ENCODE measurements at places on chromosomes 5 and 9.

DNA sequence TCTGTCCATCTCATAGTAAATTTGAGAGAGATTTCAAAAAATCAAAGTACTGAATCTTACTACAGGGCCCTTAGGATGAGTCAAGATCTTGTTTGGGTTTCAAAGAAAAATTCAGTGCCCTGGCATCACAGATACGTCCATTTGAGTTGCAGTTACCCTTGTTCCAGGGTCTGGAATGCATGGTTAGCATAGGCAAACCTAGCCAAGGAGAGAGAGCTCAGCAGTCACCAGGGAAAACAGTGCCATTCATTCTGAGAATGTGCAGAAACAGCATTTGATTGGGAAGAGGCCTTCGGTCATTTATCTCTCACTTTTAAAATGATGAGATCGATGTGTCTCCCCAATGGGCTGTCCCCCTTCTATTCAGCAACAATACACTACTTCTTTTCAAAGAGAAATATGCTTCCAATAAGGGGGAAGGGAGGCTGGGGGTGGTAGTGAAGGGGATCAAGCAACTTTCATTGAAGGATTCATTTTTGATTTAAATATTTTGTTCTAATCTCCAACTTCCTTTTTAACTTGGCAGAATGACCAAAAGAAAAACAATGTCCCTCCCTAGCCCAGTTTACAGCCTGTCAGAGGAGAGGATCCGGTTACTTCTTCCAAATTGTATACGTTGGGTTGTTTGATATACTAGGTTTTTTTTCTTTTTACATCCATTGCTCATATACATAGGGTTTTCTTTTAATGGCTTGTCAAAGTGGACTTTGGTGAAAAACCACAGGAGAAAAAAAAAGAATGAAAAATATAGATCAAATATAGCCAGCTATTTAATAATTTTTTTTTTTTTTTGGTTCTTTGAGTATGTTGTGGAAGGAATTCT lies 491.1 kb downstream of the CCDC171 start:
- no peak for DNase-seq

GRCh38 chr9:112809351-112809848 lies 58.8 kb downstream of the SNX30 start:
- no peak for DNase-seq

DNA sequence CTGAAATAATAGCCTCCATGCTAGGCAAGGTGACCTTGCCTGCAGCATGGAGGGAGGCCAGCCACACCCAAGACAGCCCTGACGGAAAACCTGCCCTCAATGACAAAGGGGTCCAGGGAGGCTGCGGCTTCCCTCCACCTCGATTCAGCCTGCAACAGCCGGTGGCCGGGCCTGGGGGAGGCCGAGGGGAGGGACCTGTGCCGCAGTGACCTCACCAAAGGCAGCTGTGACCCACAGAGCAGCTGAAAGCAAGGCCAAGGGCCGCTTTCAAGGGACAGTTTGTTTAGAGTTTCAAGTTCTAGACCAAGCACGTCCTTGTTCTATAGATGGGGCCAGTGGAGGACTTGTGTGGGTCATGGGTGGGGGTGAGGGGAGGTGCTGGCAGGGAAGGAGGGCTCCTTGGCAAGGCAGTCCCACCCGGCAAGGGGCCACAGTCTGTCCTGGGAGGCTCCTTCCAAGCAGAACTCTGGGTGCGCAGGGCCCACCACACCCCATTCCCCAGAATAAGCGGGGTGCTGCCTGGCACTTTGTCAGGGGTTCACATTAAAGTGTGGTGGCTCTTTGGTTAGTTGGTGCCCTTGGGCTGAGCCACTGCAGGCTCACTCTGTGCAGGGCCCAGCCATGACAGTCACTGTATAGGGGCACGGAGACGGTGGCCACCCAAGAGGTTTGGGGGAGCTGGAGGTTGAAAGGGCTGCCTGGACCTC lies 226.5 kb downstream of the FANCC start:
- DNase-seq, result no peak

- no peak for DNase-seq
Observed at GRCh38 chr5:53321073-53321472, 159.4 kb upstream of the FST start.

- no peak for DNase-seq
Observed at GRCh38 chr5:114407783-114408182, 45.9 kb downstream of the KCNN2 start.

DNA sequence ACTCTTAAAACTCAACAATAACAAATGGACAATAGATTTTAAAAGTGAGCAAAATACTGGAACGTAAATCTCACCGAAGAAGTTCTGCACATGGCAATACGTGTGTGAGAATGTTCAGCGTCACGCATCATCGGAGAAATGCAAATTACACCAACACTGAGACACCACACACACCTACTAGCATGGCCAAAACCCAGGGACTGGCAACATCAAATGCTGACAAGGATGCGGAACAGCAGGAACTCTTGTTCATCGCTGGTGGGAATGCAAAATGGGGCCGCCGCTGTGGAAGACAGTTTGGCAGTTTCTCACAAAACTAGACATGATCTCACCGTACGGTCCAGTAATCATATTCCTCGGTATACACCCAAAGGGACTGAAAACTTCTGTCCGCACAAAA lies 21.6 kb upstream of the CLPTM1L start:
- no peak for DNase-seq

DNA sequence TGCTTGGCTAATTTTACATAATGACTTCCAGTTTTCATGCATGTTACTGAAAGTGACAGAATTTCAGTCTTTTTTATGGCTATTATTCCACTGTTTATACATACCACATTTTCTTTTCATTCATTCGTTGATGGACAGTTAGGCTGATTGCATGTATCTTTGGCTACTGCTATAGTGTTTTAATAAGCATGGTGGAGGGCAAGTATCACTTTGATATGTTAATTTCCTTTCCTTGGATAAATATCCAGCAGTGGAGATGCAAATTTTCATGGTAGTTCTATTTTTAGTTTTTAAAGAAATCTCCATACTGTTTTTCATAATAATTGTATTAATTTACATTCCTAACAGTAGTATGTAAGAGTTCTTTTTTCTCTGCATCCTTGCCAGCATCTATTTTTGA lies 297.9 kb downstream of the PRR16 start:
- DNase-seq, result no peak

- DNase-seq, result no peak
Observed at GRCh38 chr5:111266491-111266890, 42.3 kb downstream of the CAMK4 start.

GRCh38 chr9:124254261-124254682 lies 3.5 kb upstream of the NEK6 start:
- no peak for DNase-seq

DNA sequence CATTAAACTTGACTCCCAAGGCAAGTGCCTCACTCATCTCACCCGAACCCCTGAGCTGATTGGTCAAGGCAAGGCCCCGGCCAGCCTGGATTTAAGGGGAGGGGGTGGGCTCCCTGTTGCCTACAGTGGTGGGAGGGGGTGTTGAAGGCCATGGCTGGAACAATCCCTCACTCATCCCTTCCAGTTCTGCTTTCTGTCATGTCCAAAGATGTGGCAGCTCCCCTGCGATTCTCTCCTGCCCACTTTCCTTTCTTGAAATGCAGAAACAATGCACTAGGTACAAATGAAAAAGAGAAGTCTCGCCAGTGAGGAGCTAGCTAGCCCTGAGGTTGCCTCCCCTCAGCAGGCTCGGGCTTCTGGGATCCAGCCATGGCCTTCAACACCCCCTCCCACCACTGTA lies 240.9 kb downstream of the SYK start:
- DNase-seq, result no peak

- DNase-seq, result no peak
Observed at GRCh38 chr5:160047423-160047822, 38.5 kb downstream of the TTC1 start.
